ENCODE measurements at places on chromosomes 1 and 21.
A peak's percentile ranks its signal among the peaks of the same experiment; 100 is the strongest.

DNA sequence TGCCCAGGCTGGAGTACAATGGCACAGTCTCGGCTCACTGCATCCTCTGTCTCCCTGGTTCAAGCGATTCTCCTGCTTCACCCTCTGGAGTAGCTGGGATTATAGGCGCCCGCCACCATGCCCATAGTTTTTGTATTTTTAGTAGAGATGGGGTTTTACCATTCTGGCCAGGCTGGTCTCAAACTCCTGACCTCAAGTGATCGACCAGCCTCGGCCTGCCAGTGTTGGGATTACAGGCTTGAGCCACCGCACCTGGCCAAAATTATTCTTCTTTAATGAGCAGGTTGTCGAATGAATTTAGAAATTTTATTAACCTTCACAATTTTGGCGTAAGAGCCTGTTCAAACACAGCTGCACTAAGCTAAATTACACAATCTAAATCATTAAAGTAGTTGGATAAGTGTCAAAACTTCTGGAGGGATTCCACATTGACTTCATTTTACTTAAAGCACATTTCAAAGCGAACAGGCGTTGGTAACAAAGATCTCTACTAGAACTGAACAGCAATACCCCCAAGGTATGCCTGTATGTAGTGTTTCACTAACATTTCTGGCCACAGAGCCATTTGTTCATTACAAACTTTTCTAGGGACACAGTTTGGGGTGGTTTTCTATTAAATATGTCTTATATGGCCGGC is 5.2 kb upstream of the CTH start:
- DNase-seq = no peak

- no peak for DNase-seq
Observed at GRCh38 chr1:12037486-12038355, 18.4 kb downstream of the MIIP start.

DNA sequence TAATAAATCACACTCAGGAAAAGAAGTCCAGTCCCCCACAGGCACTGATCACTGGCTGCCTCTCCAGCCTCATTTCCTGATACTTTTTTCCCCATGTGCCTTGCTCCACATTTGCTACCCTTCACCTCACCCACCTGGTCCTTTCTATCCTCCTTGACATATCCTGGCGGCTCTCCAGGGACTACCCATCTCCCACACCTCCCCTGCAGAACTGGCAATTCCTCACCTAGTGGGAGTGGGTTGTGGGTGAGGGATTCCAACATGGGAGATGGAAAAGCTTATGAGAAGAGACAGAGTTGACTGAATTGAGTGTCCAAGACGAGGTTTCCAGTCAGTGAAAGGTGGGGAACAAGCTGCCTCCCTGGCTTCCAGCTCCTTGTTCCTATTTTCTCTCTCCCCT is 69.6 kb downstream of the FCRL5 start:
- DNase-seq = no peak

- no peak for DNase-seq
Observed at GRCh38 chr1:214251354-214251753, 29.6 kb upstream of the SMYD2 start.

- DNase-seq = no peak
Observed at GRCh38 chr1:230328342-230329015, 97.7 kb downstream of the PGBD5 start.

GRCh38 chr1:239386453-239387303 is at the start of gene CHRM3:
Gene CHRM3, plus strand, starts transcription at chr1:239386568. Its CDS starts 520,884 bp downstream, at chr1:239907452.
- DNase-seq = peak; percentile 25

- no peak for DNase-seq
Observed at GRCh38 chr1:90706437-90707362, 10.4 kb downstream of the BARHL2 start.

GRCh38 chr1:31514117-31514516 is 62.2 kb upstream of the TINAGL1 start:
- no peak for DNase-seq

DNA sequence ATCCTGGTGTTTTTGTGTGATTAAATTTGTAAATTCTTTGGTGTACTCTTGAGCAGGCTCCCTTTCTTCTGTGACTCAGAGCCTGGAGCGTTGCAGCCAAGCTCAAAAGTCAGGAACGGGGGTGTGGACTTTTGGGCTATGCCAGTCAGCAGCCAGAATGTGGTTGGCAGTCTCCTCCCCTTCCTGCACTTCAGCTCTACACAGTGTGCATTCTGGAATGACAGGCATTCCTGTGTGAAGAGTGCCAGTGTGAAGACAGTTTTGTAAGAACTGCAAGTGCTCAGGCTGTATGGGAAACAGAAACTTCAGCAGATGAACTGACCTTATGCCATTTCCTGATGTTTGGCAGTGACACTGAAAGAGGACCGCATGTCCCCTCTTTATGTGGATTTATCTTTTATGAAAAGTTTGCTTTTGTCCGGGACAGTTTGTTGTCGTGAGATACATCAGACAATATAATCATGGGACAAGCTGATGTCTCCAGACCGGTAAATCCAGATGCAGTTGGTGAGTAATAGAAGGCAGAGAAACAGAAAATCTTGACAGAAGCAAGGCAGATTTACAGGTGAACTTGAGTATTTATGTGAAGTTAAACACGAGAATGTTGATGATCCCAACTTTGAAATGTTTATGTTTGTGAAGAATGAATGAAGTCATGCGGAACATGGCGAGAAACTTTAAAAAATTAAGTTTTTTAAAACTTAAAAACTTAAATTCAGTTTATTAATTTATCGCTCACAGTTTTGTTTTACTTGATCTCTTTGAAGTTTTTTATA is 67.7 kb upstream of the RCC1 start:
- DNase-seq = peak; percentile 6

- no peak for DNase-seq
Observed at GRCh38 chr1:72285074-72285425, 2.7 kb upstream of the NEGR1 start.

DNA sequence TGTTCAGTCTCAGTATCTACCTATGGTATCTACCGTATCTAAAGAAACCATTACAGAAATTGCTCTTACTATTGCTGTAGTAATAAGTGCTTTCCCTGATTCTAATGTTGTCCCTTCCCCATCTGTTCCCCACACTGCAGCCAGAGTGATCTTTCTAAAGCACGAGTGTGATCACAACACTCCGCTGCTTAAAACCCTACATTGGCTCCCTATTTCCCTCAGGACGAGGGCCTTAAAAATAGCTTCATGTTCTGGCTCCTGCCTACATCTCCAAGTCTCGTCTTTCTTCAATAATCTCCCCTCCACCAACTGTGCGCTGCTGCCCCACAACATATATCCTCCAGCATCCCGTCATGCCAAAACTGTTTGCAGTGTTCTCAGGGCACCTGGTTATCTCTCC is 150.6 kb downstream of the SDCCAG8 start:
- DNase-seq = no peak

DNA sequence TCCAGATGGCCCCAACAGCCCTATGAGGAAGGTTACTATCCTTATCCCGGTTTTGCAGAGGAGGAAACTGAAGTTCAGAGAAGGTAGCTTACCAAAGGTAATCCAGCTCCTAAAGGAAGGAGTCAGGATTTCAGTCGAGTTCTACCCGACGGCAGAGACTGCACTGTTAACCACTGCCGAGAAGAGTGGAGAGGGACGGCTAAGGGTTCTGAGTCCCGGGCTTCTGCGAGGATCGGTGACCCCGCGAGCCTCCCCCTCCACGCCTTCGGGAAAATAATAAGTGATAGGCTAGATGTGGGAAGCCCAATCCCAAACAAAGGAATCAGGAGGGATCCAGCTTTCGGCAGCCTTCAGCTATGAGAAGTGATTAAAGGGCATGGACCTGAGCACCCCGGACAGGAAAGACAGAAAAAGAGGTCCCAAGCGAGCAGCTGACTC is 587 bp downstream of the TMEM53 start:
- no peak for DNase-seq

DNA sequence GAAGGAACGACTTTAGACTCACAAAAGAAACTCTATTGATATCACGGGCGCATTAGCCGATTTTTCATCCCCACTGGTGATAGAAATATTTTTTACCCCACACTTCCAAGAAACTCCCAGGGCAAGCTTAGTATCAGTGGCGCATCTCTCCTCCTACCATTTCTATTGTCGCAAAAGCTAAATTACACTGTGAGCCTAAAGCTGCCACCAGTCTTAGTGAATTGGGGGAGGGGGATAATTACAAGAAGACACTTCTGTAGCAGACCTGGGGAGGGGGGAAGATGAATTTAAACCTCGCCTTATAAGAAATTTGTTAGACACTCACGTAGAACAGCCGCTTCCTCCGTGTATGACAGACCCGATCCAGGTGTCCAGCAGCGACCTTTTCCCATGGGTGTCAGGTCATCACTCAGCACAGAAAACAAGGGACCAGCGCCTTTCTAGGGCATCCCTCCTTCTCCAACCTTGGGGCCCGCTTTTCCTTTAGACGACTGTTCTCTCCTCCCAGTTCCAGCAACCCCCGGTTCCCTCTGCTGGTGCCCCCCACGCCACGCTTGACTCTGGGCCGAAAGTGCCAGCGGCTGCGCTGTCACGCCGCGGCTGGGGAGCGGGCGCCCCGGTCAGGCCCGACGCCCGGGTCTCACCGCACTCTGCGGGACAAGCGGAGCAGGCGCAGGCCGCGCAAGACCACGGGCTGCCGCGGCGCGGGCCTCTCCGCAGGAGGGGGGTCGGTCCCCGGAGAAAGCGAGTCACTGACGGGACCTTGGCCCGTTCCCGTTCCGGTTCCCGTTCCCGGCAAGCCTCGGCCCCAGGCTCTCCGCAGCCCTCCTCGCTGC is 821 bp downstream of the PHC2 start:
- DNase-seq = no peak

DNA sequence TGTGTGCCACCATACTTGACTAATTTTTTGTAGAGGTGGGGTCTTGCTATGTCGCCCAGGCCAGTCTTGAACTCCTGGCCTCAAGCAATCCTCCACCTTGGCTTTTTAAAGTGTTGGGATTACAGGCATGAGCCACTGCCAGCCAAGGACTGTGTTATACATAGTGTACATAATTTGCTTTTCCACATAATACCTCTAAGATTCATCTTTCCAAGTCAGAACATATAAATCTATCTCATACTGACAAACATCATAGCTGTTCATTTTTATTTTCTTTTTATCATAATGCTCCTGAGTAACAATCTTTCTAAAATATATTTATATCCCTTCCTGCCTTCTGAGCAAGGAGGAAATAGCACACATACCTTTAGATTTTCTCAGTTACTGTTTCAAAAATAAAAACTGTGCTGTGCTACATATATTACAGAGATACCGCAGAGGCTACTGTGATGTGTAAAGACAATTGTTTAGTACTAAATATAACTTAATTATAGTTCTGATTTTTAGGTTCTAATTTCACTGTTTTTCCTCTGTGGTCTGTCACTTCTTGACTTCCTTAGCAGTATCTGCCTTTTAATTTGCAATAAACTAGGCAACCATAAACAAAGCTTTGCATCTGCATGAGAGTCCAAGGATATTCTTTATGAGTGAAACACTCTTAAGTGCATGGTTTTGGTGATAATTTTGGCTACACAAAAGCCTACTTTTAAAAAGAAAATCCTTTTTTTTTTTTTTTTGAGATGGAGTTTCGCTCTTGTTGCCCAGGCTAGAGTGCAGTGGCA is 59.3 kb downstream of the EYA3 start:
- no peak for DNase-seq

DNA sequence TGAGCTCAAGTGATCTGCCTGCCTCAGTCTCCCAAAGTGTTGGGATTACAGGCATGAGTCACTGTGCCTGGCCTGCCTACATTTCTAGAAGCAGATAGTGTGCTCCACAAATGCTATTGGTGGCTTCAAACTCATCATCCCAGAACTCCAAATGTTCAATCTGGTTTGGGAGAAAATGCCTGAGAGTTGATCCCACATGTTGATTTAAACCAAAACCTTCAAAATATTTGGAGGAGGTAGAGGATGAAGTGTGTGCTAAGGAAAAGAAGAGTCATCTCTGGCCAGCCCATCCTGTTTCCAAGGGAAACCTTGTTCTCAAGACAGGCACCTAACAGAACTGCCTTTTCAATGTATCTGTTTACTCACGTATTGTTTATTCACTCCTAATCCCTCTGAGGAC is 55.4 kb upstream of the GRHL3 start:
- no peak for DNase-seq

- no peak for DNase-seq
Observed at GRCh38 chr1:84940481-84940880, 47.5 kb upstream of the LPAR3 start.

GRCh38 chr1:145960468-145961108 is 2.8 kb upstream of the LIX1L start:
- peak; percentile 36 for DNase-seq
